ENCODE measurements at places on chromosomes 1 and 21.
A peak's percentile ranks its signal among the peaks of the same experiment; 100 is the strongest.

DNA sequence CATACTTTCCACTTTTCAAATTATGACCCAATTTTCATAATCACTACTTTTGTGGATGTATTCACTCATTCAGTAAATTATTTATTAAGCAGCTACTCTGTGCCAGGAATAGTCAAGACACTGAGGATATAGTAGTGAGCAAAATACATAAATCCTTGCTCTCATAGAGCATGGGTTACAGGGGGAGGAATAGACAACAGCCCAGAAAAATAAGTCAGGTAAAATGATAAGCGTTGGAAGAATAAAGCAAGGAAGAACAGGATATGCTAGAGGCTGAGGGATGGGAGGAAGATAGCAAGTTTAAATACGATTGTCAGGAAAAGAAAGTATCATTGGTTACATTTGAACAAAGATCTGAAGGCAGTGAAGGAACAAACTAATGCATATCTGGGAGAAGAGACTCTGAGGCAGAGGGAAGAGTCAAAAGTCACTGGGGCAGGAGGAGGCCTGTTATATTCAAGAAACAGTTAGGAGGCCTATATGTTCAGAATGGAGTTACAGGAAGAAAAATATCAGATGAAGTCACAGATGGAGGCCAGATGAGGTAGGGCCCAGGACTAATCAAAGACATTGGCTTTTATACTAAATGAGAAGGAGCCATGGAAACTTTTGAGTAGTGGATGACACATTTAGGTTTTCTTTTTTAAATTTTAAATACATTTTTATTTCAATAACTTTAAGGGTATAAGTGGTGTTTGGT lies 42.9 kb downstream of the SEC22B start:
- DNase-seq, result no peak

GRCh38 chr1:219999821-220000220 lies 46.5 kb downstream of the EPRS1 start:
- no peak for DNase-seq

- no peak for DNase-seq
Observed at GRCh38 chr1:45437323-45437722, 53.6 kb downstream of the TESK2 start.

- peak; percentile 30 for DNase-seq
Observed at GRCh38 chr1:94863919-94864318, 43.8 kb downstream of the SLC44A3 start.

DNA sequence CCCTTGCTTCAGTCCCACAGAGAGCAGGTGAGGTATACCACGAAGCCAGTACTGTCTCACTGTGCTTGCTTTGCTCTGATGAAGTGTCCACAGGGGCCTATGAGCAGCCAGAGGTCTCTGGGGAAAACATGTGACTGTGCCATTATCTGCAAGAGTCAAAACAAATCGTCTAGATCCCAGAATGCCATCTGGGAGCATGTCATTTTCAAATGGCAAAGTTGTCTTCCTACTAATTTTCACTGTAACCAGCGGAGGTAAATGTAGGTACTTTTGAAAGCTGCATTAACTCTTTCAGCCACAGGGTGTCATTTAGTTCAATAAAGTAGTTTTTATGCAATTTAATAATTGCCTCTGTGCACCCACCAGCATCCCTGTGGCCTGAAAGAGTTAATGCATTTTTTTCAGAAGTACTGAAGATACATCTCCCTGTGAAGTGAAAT lies 173.6 kb upstream of the SGIP1 start:
- DNase-seq, result no peak

GRCh38 chr1:24286246-24287010 lies 32.7 kb upstream of the GRHL3 start:
- no peak for DNase-seq

DNA sequence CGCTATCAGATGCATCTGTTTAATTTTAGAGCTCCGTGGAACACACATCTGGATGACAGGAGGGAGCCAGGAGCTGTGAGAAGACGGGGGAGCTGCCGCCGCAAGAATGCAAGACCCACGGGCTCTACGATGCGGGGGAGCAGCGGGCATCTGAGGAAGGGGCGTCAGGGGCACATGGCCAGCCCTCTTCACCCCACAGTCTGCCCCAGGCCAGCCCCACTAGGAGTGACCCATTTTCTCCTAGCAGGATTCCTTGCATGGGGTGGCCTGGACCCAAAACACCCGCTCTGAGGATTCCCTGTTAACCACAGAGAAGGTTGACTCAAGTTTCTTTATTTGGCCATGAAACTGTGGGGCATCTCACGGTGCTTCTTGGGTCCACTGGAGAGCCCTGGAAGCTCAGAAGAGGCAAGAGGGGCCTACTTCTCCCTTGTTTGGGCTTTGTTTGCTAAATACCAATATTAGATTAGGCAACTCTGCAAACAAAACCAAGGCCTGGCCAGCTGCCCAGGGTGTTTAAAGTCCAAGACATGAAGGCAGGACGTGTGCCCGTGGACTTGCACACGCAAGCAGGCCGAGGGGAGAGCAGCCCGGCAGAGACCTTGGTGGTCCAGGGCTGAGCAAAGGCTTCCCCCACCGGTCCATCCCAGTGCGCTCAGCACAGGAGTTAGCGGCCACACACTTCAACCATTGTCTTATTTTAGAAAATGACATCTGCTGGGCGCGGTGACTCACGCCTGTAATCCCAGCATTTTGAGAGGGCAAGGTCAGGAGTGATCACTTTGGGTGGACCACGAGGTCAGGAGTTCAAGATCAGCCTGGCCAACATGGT lies 89.8 kb downstream of the DHRS3 start:
- DNase-seq, result no peak

- DNase-seq, result no peak
Observed at GRCh38 chr1:193631306-193631705, 444.9 kb upstream of the B3GALT2 start.

GRCh38 chr1:55957276-55957675 lies 622.1 kb downstream of the PLPP3 start:
- no peak for DNase-seq

GRCh38 chr1:228842094-228842775 lies 107.0 kb downstream of the RHOU start:
- peak; percentile 68 for DNase-seq

GRCh38 chr21:35436899-35437298 lies 387.8 kb upstream of the RUNX1 start:
- no peak for DNase-seq

GRCh38 chr1:27506703-27507102 lies 16.7 kb upstream of the WASF2 start:
- no peak for DNase-seq
